ENCODE measurements at places on chromosomes 1 and 21. TPM values are rescaled to one million over a fixed set of nuclear protein-coding genes. Genes with fewer than 3 reads are reported as not detected.
A peak's percentile ranks its signal among the peaks of the same experiment; 100 is the strongest.

DNA sequence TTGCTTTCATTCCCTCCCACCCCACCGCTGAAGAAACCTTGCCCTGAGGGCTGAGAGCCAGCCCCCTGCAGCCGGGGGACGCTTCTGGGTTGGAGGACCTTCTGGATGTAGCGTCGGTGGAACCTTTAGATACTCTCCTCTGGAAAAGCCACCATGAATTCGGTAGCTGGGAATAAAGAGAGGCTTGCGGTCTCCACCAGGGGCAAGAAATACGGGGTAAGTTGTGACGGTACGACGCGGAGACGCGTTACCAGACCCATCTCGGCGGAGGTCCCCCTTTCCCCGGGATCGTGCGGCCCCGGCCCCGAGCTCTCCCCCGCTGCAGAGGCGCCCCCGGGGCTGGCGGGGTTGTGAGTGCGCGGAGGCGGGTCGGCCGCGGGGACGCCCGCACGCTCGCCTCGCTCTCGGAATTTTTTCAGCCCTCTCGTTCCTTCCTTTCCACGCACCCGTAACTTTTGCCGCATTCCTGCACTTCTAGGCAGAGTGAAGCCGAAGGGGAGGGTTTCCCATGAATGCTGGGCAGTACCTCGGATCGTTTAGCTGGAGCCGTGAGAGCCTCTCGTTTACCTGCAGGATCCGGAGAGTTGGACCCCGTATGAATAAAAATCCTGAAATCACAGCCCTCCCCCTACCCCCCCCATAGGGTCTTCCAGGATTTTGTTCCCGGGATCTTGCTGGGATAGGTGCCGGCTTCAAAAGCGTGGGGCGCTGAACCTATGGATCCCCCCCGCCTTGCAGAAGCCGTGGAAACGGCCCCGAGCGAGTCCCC lies 671 bp downstream of the KIF26B start:
- peak overlapping the region; percentile 79 for H3K4me3 ChIP-seq
- H3K27me3 ChIP-seq: peaks cover 74% of the 10 kb centered on the region
- H3K27ac ChIP-seq: no peak overlapping the region
- H3K36me3 ChIP-seq: no peaks in the 10 kb centered on the region
- peak; percentile 43 for DNase-seq
- H3K4me1 ChIP-seq: peaks cover 11% of the 10 kb centered on the region

DNA sequence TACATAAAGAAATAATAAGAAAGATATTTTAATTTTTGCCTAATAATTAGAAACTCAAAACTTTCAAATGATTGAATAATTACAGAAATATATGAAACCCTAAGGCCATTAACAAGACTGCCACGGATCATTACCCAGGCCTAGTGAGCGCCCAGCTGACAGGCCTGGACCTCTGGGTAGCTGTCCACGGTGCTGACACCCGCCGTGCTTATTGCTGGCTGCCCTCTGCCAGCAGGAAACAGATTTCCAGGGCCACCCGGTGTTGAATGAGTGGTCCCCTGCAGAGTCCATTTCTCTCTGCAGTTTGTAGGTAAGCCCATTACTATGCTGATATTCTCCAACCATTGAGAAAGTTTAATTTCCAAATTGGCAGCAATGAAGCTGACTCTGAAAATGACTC lies 254.4 kb upstream of the GJB5 start:
- no peak overlapping the region for H3K4me3 ChIP-seq
- no peaks in the 10 kb centered on the region for H3K36me3 ChIP-seq
- no peak overlapping the region for H3K27ac ChIP-seq

- no peak overlapping the region for H3K4me3 ChIP-seq
- no peak for DNase-seq
- 0 out of 2 replicates have a peak, but pooled peaks cover 6% of the 10 kb centered on the region for H3K4me1 ChIP-seq
These were observed 26.1 kb upstream of the UMODL1 start for GRCh38 chr21:42044871-42045495.

DNA sequence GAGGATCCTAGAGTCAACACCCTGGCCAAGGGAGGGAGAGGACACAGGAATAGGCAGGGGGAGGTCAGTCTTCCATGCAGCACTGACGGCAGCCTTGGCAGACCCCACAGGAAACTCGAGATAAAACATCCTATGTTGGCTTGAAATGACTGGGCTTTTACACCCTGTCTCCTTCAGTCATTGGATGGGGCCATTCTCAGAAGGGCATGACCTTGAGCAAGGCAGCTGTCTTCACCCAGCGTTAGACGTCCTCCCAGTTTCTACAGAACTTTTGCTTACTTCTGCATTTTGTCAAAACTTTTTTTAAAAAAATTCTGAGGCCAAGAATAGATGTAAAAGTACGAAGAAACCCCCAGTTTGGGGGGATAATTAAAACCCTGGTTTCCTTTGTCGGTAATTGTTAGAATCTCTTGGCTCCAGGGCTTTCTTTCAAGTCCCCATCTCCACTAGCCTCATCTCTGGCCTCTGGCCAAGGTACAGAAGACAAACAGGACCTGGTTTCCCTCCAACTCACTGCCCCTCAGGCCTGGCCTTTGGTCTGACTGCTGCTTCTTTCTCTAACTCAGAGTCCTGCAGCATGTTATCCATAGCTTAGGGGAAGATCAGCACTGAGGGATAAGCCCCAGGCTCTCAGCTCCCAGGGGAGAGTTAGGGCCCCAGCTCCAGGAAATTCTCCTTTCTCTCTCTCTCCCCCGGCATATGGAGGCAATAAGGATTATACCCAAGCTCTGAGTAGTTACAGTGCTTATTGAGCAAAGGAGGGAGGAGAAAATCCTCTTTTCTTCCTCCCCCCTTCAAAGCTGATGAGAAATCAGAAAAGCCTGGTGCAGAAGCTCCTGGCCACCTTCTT lies 51.6 kb upstream of the KCND3 start:
- H3K27me3 ChIP-seq: peaks cover 2% of the 10 kb centered on the region
- no peaks in the 10 kb centered on the region for H3K4me1 ChIP-seq
- H3K36me3 ChIP-seq: no peaks in the 10 kb centered on the region
- H3K27ac ChIP-seq: no peak overlapping the region
- no peak overlapping the region for H3K4me3 ChIP-seq

- no peak overlapping the region for H3K4me3 ChIP-seq
- H3K27ac ChIP-seq: no peak overlapping the region
- H3K27me3 ChIP-seq: peaks cover 7% of the 10 kb centered on the region
- no peak for DNase-seq
- peaks cover 13% of the 10 kb centered on the region for H3K36me3 ChIP-seq
These were observed 28.6 kb downstream of the AGPAT3 start for GRCh38 chr21:43893536-43894205.

GRCh38 chr1:86542631-86543030 lies 4.2 kb upstream of the CLCA4 start:
- DNase-seq: no peak
- H3K27me3 ChIP-seq: no peaks in the 10 kb centered on the region
- H3K36me3 ChIP-seq: no peaks in the 10 kb centered on the region
- peaks cover 10% of the 10 kb centered on the region for H3K4me1 ChIP-seq
- H3K27ac ChIP-seq: no peak overlapping the region

- no peak overlapping the region for H3K27ac ChIP-seq
- no peaks in the 10 kb centered on the region for H3K36me3 ChIP-seq
- H3K4me3 ChIP-seq: no peak overlapping the region
- H3K4me1 ChIP-seq: peaks cover 25% of the 10 kb centered on the region
These were observed 20.6 kb downstream of the KPNA6 start for GRCh38 chr1:32128479-32128878.

GRCh38 chr1:68229650-68230483 lies 2.5 kb downstream of the WLS start:
- no peak overlapping the region for H3K27ac ChIP-seq
- H3K4me3 ChIP-seq: peak overlapping the region; percentile 82
- no peaks in the 10 kb centered on the region for H3K36me3 ChIP-seq
- peaks cover 38% of the 10 kb centered on the region for H3K4me1 ChIP-seq
- DNase-seq: no peak

- H3K4me3 ChIP-seq: no peak overlapping the region
- H3K27me3 ChIP-seq: no peaks in the 10 kb centered on the region
- H3K27ac ChIP-seq: no peak overlapping the region
These were observed 16.0 kb downstream of the OR2T11 start for GRCh38 chr1:248618878-248619277.

DNA sequence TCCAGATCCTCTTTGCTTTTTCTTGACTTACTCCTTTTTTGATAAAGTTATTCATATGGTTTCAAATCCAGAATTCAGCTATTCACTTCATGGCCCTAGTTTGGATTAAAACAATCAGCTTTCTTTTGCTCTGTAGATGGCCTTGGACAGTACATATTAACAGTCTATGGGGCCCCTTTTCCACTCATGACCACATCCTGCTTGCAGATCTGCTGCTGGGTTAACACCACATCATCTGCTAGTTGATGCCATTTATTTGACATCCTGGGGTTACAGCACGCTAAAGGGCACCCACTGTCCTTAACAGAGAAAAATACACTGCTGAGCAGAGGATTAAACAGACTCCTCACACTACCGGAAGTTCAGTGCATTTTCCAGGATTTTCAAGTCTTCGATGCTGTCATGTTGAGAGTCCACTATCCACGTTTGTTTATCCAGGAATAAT lies 941 bp upstream of the IFI16 start:
- H3K27ac ChIP-seq: no peak overlapping the region
- peaks cover 56% of the 10 kb centered on the region for H3K4me1 ChIP-seq
- H3K36me3 ChIP-seq: no peaks in the 10 kb centered on the region
- peaks cover 62% of the 10 kb centered on the region for H3K27me3 ChIP-seq

GRCh38 chr1:64946916-64947315 lies 19.4 kb downstream of the JAK1 start:
- H3K36me3 ChIP-seq: no peaks in the 10 kb centered on the region
- no peaks in the 10 kb centered on the region for H3K27me3 ChIP-seq
- DNase-seq: no peak
- no peak overlapping the region for H3K4me3 ChIP-seq
- H3K27ac ChIP-seq: no peak overlapping the region

- H3K4me1 ChIP-seq: peaks cover 7% of the 10 kb centered on the region
- H3K27me3 ChIP-seq: no peaks in the 10 kb centered on the region
- DNase-seq: no peak
- no peak overlapping the region for H3K27ac ChIP-seq
- peaks cover 8% of the 10 kb centered on the region for H3K36me3 ChIP-seq
- H3K4me3 ChIP-seq: no peak overlapping the region
These were observed 147.8 kb downstream of the TNFSF18 start for GRCh38 chr1:172902861-172903381.

DNA sequence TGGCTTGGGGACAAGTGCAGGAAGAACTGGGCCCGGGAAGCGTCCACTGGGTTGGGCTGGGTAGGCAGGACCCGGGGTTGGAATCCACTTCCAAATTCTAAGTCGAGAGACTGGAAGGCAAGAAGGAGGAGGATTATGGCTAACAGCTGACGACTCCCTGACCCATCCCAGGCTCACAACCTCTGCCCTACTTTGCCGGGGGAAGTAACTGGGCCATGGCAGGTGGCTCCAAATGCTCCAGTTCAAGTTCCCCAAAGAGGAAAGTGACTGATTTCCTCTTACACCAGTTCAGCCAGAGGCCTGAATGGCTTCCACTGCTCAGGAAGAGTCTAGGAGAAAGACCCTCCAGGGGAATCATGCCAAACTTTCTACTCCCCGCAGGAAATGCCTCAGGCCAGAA lies 11.4 kb downstream of the EMC1 start:
- no peak for DNase-seq
- H3K27ac ChIP-seq: no peak overlapping the region
- peaks cover 79% of the 10 kb centered on the region for H3K36me3 ChIP-seq
- H3K27me3 ChIP-seq: no peaks in the 10 kb centered on the region

DNA sequence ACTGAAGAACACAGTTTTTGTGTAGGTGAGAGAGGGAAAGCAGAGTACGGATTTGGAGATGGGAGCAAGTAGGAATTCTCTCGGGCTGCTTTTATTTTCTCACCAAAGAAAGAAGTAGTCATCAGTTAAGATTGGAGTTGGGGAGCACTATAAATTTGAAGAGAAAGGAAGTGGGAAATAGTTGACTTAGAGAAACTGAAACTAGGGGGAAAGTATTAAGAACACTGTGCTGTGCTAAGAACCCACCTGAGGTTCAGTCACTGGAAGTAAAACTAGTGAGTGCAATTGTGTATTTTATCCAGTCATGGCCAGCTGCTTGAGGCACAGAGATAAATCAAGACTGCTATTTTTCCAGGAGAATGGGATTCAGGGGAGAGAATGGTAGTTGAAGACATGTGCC lies 37.4 kb downstream of the CLCC1 start:
- no peak for DNase-seq
- H3K36me3 ChIP-seq: peaks cover 33% of the 10 kb centered on the region
- H3K27ac ChIP-seq: no peak overlapping the region
- H3K27me3 ChIP-seq: no peaks in the 10 kb centered on the region
- no peaks in the 10 kb centered on the region for H3K4me1 ChIP-seq
- H3K4me3 ChIP-seq: no peak overlapping the region

GRCh38 chr1:21783679-21784603 lies 992 bp upstream of the USP48 start:
- peak; percentile 97 for DNase-seq
- peaks cover 2% of the 10 kb centered on the region for H3K36me3 ChIP-seq
- peak overlapping the region; percentile 90 for H3K4me3 ChIP-seq
- peak overlapping the region; percentile 100 for H3K27ac ChIP-seq
- H3K4me1 ChIP-seq: peaks cover 30% of the 10 kb centered on the region
- no peaks in the 10 kb centered on the region for H3K27me3 ChIP-seq

GRCh38 chr1:155889566-155889965 lies 21.6 kb downstream of the RIT1 start:
- no peaks in the 10 kb centered on the region for H3K36me3 ChIP-seq
- no peak for DNase-seq

GRCh38 chr1:191993549-191993948 lies 164.7 kb upstream of the RGS18 start:
- no peaks in the 10 kb centered on the region for H3K27me3 ChIP-seq
- H3K36me3 ChIP-seq: no peaks in the 10 kb centered on the region
- no peak overlapping the region for H3K4me3 ChIP-seq
- H3K27ac ChIP-seq: no peak overlapping the region

DNA sequence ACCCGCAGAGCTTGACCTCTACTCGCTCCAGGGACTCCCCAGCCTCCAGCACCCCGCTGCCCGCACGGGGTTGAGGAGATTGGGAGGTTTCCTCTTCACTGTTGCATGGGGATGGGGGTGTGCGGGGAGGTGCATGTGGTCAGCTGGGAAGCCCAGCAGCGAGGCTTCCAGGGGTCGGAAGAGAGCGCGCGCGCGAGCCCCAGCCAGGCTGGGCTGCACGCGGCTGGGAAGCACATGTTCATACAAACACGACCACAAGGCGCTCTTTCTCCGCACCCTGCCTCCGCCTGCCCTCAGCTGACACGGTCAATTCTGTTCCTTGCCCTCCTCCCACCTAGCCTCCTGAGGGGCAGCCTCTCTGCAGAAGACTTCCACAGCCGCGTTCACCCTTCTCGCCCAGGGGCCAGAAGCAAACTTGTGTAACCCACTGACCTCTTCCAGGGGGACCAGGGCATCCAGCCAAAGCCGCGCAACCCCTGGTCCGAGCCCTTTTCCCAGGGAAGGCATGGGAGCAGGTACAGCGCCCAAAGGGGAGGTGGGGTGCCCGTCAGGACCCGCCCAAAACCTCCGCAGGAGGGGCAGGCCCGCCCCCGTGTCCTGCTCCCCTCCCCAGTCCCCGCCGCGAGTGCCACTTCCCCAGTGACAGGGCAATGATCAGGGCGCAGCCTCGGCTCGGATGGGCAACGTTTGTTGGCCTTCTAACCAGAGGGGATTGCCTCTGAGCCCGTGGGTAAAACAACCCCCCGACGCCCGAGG lies 1.3 kb downstream of the COL24A1 start:
- H3K4me3 ChIP-seq: peak overlapping the region; percentile 74
- H3K36me3 ChIP-seq: no peaks in the 10 kb centered on the region
- no peak overlapping the region for H3K27ac ChIP-seq
- peaks cover 59% of the 10 kb centered on the region for H3K27me3 ChIP-seq

GRCh38 chr1:216653001-216653400 lies 70.2 kb downstream of the ESRRG start:
- H3K36me3 ChIP-seq: no peaks in the 10 kb centered on the region
- DNase-seq: no peak
- H3K4me3 ChIP-seq: no peak overlapping the region
- no peak overlapping the region for H3K27ac ChIP-seq
- H3K27me3 ChIP-seq: no peaks in the 10 kb centered on the region

Gene LCE2A
- not detected for total RNA-seq

Gene CELA3B
- total RNA-seq: 6.7 TPM

Gene CFAP126
- total RNA-seq: not detected

Gene KCNJ9
- total RNA-seq: not detected

Gene EXO5
- total RNA-seq: 9.8 TPM

Gene SH3BGR
- total RNA-seq: 4.8 TPM

Gene HEATR1
- total RNA-seq: 68.4 TPM

Gene KIF17
- total RNA-seq: 14.3 TPM

Measured in WTC11 (cell line).